ENCODE measurements at places on chromosomes 1 and 21.

DNA sequence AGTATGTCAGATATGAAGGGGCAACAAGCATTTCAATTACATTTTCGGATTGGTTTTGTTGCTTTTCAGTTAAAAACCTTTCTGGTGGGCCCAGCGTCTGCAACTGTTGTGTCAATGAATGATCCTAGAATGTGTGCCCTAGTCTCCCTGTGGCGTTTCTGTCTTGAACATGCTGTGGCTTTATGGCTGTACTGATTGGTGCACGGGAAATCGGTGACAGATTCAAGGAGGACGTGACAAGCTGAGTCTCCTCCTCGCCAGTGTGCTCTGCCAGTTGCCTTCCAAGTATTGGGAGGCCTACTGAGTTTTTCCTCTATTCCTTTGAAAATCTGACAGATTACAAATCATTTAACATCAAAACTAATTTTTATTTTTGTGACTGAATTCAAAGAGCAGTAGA, 127.6 kb downstream of the ZP4 start:
- DNase-seq = no peak

DNA sequence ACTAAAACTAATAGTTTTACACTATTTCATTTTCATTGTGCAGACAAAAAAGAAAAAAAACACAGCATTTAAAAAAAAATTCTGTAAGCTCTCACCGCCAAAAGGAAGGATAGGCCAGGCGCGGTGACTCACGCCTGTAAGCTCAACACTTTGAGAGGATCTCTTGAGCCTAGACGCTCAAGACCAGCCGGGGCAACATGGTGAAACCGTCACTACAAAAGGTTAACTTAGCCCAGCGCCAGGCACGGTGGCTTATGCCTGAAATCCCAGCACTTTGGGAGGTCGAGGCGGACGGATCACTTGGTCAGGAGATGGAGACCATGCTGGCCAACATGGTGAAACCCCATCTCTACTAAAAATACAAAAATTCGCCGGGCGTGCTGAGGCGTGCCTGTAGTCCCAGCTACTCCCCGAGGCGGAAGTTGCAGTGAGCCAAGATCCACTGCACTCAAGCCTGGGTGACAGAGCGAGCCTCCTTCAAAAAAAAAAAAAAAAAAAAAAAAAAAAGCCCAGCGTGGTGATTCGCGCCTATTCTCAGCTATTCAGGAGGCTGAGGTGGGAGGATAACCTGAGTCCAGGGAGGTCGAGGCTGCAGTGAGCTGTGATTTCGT, 14.3 kb upstream of the SPEN start:
- DNase-seq = peak; percentile 83

DNA sequence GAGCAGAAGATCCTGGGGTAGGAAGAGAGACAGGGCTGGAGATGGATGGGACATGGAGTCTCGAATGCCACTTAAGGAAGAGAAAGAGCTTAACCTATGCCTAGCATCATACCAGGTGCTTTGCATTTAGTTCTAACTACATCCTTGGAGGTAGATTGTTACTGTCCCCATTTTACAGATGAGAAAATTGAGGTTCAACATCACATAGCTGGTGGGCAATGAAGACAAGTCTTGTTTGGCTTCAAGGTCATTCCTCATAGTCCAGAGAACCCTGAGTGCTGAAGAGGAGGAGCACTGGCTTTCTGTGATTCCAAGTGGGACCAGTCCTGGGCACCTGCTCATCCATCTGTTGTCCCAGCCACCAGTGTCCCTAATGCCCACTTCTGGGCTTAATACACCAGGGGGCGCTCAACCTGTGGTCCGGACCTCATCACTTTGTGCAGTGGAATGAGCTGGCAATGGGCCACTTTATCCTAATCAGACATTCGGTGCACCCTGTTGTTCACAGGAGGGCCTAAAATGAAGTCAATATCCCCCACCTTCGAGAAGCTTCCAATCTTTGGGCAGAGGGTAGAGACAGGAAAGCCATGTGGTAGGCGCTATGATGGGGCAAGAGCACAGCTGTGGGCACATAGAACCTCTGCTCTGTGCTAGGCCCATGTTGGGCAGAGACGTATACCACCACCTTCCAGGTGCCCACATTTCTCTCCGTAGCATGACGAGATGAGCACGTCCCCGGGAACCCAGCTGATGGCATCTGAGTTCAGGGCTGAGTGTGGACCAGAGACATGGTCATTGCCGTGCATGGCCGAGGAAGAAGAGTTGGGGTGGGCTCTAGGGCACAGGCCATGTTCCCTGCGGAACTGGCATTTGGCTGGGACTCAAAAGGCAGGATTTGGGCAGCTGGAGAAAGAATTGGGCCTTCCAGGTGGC, 9.2 kb downstream of the RPS6KA1 start:
- no peak for DNase-seq

DNA sequence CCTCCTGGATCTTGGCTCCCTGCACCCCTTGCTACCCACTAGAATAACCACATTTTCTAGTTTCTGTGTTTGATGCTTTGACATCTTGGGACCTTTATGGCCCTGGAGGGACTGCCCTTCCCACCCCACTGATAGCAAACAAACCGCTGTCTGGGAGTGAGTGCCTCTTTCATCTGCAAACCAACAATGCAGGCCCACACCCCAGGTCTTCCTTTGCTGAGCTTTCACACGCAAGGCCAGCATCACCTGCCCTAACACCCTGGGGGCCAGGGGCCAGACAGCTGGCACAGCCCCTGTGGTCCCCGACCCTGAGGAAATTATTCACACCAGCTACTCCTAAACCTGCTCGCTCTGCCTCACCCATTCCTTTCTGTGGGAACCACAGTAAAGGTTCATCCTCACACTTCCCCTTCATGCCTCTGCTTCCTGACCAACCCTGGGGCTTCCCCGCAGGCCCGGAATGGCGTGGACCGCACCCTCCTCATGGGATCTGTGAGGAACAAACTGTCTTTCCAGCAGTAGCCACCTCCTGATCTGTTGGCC, 15.4 kb downstream of the SLC2A7 start:
- no peak for DNase-seq

DNA sequence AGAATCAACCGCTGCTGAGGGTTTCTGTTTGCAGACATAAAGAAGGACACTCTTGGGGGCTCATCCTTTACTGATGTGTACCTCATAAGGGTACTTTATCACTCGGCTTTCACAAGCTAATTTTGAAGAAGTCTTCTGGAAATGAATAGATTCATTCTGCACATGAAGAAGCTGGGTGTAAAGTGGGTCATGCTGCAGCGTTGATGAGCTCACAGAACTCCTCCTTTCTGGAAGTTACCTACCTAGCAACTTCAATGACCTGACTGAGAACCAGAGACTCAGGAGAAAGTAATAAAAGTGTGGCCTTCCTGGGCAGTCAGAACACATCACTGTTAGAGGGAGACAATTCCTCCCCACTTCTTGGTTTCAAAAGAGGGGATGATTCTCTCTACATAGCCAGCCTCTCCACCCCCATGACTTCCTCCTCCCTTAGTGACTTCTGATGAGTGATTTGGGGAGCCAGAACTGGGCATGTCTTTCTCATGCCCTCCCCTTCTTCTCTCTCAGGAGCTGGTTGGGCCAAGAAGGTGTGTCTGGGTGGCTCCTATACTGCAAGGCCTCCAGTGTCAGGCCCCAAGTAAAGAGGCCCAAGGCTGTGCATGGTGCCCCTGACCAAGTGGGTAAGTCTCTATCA, 27.0 kb downstream of the PCNX2 start:
- DNase-seq = no peak

DNA sequence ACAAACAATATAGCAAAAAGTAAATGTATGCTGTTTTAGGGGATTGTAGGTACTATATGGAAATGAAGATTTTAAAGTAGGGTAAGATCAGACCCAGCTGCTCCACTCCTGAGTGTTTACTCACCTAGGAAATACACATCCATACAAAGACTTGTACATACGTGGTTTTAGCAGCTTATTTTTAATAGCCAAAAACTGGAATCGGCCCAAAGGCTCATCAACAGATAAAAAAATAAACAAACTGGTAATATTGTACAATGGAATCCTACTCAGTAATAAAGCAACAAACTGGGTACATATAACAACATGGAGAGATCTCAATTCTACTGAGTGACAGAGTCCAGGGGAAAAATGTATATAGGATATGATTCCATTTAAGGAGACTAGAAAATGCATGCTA, 179.2 kb upstream of the TMEM51 start:
- no peak for DNase-seq

DNA sequence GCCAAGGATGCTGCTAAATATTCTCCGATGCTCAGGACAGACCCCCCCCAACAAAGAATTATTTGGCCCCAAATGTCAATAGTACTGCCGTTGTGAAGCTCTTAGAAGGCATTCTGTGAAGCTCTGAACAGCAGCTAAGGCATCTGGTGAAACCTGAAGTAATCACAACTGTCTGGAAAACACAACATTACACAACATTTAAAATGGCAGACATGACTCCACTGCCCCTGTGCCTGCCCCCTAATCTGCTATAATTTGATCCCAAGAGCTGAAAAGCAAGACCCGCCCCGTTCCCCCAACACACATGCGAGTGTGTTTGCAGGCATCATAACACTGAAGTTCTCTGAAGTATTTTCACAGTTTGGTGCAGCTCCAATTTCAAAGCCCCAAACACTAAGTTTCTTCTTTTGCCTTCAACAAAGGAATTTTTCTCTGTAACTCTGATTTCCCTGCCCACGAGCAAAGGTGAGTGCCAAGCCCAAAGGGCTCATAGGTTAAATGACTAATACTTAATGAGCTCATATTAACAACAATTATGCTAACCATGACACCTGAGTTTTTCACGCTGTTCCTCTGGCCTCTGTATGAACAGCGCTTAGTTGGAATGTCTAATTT, 129.2 kb downstream of the CLIC6 start:
- DNase-seq = no peak

DNA sequence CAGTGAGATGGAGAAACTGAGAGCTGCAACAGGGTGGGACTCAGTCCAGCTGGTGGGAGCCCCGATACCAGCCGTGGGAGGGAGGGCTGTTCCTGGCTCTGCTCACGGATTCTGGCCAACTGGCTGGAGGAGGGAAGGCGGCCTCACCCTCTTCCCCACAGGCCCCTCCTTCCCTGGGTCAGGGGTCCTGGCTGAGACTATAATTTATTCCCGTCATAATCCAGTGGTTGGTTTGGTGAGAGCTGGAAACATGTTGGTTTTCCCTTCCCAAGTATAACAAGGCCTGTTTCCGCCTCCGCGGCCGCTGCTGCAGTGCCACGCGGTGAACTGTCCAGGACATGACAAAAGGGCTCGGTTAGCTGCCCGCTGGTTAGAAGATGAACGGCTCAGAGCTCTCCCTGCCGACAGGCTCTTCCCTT, 10.0 kb downstream of the PTPRF start:
- no peak for DNase-seq

DNA sequence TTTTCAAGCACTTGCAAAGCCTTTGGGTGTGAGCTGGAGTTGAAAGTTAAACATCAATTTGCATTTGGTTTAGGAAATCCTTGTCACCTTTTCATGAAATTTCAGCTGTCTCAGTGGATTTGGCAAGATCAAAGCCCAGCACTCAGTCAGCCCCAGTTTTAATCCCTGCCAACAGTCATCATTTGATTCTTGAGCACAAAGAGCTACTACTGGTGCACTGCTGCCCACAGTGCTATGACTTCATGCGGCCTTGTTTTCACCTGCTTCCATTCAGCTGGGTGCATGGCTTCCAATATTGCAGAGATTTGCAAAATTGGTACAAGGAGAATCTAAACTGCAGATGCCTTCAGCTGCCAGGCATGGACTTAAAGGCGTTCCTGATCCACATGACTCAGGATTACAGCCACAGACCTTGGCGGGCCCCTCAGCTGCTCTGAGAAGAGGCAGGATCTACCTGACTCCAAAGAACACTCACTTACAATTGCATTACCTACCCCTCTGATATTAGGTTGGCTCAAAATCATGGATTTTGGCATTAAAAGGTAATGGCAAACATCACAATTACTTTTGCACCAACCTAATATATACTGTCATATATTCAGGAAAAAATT, 259.1 kb downstream of the DSCAM start:
- no peak for DNase-seq

- no peak for DNase-seq
Observed at GRCh38 chr1:29639741-29640427, 403.6 kb downstream of the PTPRU start.

- peak; percentile 59 for DNase-seq
Observed at GRCh38 chr1:36384542-36385409, 948 bp downstream of the STK40 start.

DNA sequence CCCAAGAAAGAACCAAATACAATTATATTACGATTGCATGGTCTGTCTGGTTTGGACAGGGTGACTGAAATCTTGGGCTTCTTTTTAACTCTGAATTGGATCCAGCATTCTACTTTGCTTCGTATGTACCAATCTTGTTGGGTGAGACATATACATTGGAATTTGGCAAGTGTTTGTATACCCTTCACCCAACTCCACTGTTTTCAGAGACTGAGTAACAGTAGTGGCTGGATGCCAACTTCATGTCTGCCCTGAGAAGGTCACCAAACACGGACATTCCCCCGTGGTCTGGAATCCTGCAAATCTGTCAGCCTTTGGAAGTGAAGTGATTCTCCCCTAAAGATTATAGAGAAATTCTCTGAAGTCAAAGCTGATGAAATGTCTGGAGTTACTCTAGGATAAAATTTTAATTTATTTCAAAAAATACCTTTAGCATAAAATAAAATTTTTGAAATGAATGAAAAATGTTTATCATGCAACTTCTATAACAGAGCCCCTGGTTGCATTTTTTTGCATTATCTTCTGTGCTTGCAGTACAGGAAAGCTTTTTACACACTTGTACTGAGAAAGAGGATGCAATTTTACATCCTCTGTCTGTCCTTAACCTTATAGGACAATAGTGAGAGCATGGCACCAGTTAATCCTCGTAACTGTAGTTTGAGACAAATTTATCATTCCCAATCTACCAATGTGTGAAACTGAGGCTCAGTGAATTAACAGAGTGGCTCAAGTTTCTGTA, 201.8 kb downstream of the DISC1 start:
- DNase-seq = no peak

DNA sequence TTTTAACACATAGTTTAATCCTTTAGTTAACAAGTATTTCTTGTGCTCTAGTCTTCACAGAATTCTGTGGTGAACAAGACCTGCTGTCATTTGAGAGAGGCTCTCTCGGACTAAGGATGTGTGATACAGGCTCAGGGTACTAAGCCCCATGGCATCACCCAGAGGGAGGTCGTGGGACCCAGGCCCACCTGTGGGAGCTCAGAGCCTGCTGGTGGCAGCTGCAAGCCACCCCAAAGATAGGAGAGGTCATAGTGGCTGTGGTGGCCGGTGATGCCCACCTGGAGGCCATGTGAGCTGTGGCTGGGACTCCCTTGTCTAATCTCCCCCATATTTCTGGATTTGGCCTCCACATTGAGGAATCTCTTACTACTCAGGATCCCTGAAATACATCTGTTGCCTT, 22.0 kb downstream of the NENF start:
- no peak for DNase-seq

DNA sequence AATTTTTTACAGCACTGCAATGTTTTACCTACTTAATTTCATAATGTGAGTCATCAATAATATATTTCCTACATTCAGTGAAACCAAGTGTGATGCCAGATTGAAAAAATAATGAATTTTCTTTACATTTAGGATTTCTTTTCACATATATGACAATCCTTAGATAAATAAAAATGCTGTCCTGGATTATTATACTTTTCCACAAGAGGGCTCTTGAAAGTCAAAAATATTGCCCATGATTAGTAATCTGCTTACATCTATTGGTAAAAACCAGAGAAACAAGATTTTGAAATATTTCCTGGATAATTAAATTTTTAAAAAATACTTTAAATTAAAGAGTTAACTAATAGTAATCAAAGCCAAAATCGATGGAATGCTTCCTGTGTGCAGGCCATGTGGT, 86.8 kb upstream of the PLPPR4 start:
- DNase-seq = no peak

- no peak for DNase-seq
Observed at GRCh38 chr1:63916485-63917360, 142.9 kb downstream of the ROR1 start.

Data from NCI-H2171 (cell line).